ENCODE measurements at places on chromosomes 16 and 17. TPM values are rescaled to one million over a fixed set of nuclear protein-coding genes. Genes with fewer than 3 reads are reported as not detected.

- H3K4me1 ChIP-seq, result peaks cover 41% of the 10 kb centered on the region
- peak overlapping the region; percentile 82 for H3K27ac ChIP-seq
- H3K4me3 ChIP-seq, result peak overlapping the region; percentile 74
- peaks cover 29% of the 10 kb centered on the region for H3K36me3 ChIP-seq
- peak; percentile 54 for DNase-seq
These were observed 2.3 kb downstream of the LIMD2 start for GRCh38 chr17:63697341-63698286.

DNA sequence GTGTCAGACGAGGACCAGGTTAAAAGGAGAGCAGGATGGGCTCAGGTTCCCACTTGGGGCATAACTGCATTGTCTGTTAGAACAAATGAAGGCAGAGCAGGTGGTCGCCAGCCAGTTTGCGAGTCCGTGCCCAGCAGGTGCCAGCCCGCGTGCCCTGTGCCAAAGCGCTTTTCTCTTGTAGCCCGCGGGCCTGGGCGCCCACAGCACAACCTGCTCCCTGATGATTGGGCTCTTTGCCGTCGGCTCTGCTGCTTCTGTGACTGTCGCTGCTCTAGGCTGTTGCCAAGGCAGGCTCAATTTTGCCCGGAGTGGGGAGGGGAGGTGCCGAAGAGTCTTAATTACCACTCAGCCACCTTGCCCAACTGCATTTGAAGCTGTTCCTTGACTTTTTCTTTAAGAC lies 21.1 kb downstream of the KNOP1 start:
- peak overlapping the region; percentile 88 for H3K27ac ChIP-seq
- H3K4me1 ChIP-seq, result peaks cover 64% of the 10 kb centered on the region
- peaks cover 44% of the 10 kb centered on the region for H3K36me3 ChIP-seq
- no peaks in the 10 kb centered on the region for H3K27me3 ChIP-seq
- no peak for DNase-seq
- no peak overlapping the region for H3K4me3 ChIP-seq

The ALOX12B gene
- not detected for total RNA-seq

The GNG13 gene
- total RNA-seq, result not detected

DNA sequence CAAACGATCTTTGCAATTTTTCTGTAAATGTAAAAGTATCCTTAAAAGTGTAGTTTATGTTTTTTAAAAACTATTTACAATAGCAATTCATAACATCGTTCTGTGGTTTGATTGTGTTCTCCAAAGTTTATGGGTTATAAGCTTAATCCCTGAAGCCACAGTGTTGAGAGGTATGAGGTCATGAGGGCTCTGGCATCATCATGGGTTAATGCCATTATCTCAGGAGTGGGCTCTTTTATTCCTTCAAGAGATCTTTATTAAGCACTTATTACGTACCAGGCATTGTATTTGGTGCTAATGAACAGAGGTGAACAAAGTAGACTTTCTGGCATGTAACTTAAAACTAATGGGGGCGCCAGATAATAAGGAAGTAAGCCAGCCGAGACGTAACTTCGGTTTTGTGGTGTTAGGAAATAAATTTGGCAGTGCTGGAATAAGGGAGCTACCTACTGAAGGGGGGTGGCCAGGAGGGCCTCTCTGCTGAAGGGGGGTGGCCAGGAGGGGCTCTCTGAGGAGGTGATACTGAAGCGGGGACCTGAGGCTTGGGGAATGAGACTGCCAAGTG lies 158.1 kb downstream of the VPS53 start:
- H3K27ac ChIP-seq, result peak overlapping the region; percentile 9
- DNase-seq, result no peak
- H3K4me1 ChIP-seq, result peaks cover 39% of the 10 kb centered on the region
- H3K4me3 ChIP-seq, result no peak overlapping the region
- H3K36me3 ChIP-seq, result peaks cover 27% of the 10 kb centered on the region

The BLTP2 gene
- total RNA-seq, result 71.3 TPM

The TEKT1 gene
- total RNA-seq, result not detected

- peak; percentile 81 for DNase-seq
- no peaks in the 10 kb centered on the region for H3K27me3 ChIP-seq
- H3K4me1 ChIP-seq, result peaks cover 66% of the 10 kb centered on the region
- H3K27ac ChIP-seq, result peak overlapping the region; percentile 98
- peak overlapping the region; percentile 12 for H3K4me3 ChIP-seq
These were observed 6.0 kb downstream of the FHOD1 start for GRCh38 chr16:67241008-67241900.

- H3K4me1 ChIP-seq, result no peaks in the 10 kb centered on the region
- no peak for DNase-seq
- no peak overlapping the region for H3K4me3 ChIP-seq
- no peaks in the 10 kb centered on the region for H3K27me3 ChIP-seq
- H3K27ac ChIP-seq, result no peak overlapping the region
These were observed 151.0 kb upstream of the CDH11 start for GRCh38 chr16:65272699-65273414.

- H3K27ac ChIP-seq, result peak overlapping the region; percentile 90
- no peaks in the 10 kb centered on the region for H3K36me3 ChIP-seq
- H3K4me3 ChIP-seq, result peak overlapping the region; percentile 78
- peaks cover 31% of the 10 kb centered on the region for H3K27me3 ChIP-seq
- DNase-seq, result no peak
These were observed 77.0 kb downstream of the MRC2 start for GRCh38 chr17:62704381-62704971.
